T-helper 9 cell (primary cell): ENCODE measurements at places on chromosomes 2 and 18.

DNA sequence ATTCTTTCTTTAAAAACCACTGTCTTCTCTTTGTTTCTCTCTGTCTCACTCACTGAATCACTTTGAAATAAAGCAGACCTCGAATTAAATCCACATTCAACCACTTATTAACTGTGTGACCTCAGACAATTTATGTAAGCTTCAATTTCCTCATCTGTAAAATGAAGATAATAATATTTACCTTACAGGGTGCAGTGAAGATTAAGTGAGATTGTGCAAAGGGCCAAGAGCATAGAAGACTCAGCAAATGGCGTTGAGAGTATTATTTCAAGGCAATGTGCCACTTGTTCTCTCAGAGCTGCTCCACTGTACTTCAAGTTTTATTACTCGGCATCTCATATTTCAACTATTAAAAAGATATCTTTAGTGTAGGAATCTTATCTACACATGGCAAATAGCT lies 454.2 kb upstream of the HNRNPA3 start:
- no peak for DNase-seq

- no peak for DNase-seq
Observed at GRCh38 chr18:10195529-10195928, 258.9 kb upstream of the APCDD1 start.

- DNase-seq = no peak
Observed at GRCh38 chr2:42298132-42298531, 62.9 kb downstream of the COX7A2L start.

DNA sequence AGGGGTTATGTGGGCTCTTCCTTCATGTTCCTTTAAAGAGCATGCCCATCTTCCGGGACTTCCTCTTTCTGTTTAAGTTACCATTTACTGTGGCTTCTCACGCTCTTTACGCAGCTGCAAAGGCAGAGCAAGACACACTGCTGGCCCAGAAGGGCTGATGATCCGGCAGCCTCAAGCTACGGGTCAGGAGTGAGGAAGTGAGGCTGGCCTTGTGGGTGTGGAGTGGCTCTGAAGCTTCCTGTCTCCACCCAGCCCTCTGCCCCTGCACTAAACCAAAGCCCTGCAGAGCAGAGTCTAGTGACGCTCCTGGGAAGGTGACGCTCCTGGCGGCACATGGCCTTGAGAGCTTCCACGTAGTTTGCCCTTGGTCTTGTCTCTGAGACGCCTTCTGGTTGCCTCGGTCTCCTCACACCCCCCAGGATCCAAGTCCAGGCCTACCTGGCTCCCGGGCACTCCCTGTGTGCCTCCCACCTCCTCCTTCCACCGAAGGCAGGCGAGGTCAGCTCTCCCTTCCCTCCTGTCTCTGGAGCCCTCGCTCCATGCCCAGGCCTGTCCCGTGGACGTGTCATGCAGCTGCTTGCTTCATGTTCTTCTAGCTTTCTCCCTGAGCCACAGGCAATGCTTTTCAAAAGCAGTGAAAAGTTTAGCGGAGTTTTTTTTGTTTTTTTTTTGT lies 50.3 kb downstream of the ARL4C start:
- DNase-seq = peak; percentile 66

- no peak for DNase-seq
Observed at GRCh38 chr2:74504591-74504990, 2.9 kb downstream of the PCGF1 start.

DNA sequence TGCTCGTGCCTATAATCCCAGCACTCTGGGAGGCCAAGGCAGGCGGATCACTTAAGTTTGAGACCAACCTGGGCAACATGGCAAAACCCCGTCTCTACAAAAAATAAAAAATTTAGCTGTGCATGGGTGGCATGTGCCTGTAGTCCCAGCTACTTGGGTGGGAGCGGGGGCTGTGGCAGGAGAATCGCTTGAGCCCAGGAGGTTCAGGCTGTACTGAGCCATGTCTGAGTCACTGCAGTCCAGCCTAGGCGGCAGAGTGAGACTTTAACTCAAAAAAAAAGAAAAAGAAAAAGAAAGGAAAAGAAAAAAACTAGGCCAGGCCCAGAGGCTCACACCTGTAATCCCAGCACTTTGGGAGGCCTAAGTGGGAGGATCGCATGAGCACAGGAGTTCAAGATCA lies 30.8 kb downstream of the TWSG1 start:
- no peak for DNase-seq

DNA sequence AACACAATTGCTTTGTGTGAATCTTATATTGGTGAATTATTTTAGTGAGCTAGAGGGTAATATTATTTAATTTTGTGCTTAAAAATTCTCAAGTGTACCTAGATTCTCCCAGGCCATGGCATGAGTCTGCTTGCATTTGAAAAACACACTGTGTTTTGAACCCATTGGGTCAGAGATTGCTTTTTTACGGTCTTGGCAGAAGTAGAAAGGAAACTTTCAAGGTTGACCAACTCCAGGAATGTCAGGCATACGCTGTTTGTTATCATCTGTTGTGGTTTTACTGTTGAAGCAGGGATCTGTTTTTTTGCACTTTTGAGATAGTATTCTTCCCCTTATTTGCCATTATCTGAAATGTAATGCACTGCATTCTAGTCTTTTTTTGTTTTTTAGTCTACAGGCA lies 377.4 kb downstream of the RPRM start:
- DNase-seq = no peak

- no peak for DNase-seq
Observed at GRCh38 chr2:229087843-229088516, 183.1 kb downstream of the PID1 start.

DNA sequence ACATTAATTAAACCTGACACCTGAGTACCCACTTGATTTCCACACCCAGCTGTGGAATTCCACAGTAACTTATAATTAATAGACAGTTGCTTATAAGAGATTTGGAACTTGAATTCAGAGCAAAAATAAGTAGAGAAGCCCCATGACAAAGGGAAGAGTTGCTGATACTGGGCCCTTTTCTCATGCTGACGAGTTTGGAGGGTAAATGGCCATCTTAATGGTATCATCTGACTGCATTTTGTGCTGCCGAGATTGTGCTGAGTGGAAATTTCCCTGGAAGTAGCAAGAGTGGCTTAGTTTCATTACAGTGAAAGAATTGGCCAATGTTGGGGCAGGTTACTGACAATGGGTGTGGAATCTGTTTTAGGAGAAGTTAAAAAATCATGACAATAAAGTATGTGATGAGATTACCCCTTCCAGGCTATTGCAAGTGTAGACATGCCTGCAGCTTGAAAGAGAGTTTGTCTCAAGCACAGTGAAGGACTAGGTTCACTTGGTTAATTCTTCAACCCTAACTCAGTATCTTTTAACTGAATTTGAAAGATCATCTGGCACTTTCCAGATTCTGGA lies 49.9 kb downstream of the VSNL1 start:
- DNase-seq = no peak

GRCh38 chr2:238296638-238297457 lies 8.4 kb upstream of the PER2 start:
- no peak for DNase-seq

GRCh38 chr18:10923551-10924070 lies 225.8 kb downstream of the PIEZO2 start:
- DNase-seq = no peak

DNA sequence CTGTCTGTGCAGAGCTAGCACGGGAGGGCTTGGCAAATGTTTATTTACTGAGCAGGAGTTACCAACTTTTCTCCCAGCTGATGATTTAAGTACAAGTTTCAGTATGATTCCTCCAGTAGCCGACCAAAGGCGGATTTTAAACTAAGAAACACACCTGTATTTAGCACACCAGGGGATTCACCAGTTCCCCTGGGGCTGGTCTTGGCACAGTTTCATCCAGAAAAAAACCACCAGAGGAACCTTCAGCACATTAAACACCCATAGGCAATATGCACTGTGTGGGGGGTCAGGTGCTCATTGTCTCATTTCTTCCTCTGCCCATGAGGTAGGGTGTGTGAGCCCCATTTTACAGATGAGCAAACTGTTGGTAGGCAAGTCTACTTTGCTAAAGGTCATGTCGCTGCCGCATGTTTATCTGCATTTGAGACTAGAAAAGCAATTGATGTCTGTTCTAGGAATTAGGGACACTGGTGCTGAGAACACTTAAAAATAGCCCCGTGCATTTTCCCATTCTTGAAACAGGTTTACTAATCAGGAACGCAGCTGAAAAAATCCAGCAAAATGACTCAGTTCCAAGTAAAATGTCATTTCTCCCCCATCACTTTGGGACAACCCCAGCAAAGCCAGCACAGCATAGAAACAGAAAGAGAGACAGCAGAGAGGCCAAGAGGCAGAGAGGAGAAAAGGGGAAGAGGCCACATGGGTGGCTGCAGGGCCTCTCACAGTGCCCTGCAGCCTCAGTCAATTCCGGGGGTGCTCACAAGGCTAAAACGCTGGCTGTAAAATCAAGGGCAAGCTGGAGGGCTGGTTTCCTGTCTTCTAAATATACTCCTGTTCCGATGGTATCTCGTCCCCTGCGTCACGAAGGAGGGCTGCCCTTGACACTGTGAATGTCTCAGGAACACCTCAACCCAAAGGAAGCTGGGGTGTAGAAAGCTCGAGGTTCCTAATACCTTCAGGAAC lies 166.8 kb upstream of the ID2 start:
- peak; percentile 50 for DNase-seq

GRCh38 chr2:108034843-108035242 lies 48.5 kb downstream of the SLC5A7 start:
- no peak for DNase-seq

DNA sequence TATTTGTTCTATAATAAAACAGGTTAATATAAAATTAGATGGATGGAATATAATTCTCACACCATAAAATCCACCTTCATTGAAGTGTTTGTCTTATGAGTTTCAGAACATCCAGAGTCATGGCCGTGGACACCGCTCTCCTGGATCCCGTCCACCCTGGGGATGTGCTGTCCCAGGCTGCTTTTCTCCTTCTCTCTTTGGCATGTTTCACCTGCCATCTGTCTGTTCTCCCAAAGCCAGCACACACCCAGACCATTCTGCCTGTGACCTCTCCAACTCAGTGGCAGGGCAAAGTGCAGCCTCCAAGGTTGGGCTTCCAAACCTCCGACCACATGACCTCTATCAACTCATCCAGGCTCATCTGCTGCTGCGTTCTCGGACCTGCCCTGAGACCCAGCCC lies 104.7 kb downstream of the MYT1L start:
- no peak for DNase-seq

GRCh38 chr2:234603619-234604018 lies 106.7 kb upstream of the ARL4C start:
- DNase-seq = no peak

DNA sequence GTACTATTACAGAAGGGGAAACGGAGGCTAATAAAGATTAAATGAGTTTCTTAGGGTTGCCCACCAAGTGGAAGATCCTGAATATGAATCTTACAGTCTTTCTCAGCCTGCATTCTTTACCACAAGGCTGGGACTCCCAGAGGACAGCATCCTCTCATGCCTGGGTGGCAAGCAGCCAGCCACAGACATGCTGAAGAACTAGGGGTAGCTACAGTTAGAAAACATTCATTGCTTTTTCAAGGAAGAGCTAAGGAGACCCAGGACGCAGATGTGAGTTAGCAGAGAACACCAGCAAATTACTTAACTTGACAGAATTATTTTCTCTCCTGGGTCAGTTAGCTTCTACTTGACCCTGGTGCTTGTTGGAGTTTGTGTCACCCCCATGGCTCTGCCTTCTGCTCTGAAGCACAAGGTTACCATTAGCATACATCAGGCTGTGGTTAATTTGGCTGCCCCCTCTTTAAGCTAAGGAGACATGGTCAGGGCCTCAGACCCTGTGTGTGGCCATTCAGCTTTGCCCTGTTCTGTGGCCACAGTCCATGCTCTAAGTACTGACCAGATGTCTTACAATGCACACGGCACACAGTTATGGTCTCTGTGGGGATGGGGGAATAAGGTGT lies 132.3 kb upstream of the TNP1 start:
- no peak for DNase-seq
